Stimulated activated CD8-positive, alpha-beta memory T cell treated with anti-CD3 and anti-CD28 coated beads, Interleukin-2, amount 100 ng/mL, for 48 hours (primary cell): ENCODE measurements at places on chromosomes 7 and 10.

GRCh38 chr10:102819054-102819453 lies 18.2 kb downstream of the CYP17A1 start:
- DNase-seq, result no peak

GRCh38 chr7:92727755-92728154 lies 108.6 kb downstream of the CDK6 start:
- DNase-seq, result no peak

- no peak for DNase-seq
These were observed 64.3 kb upstream of the MDFIC start for GRCh38 chr7:114857605-114858004.

- no peak for DNase-seq
These were observed 35.8 kb upstream of the PRKAR1B start for GRCh38 chr7:762885-763284.
